ENCODE measurements at places on chromosomes 1 and 21.

- DNase-seq = no peak
Measured at GRCh38 chr1:107952989-107953388, 12.0 kb downstream of the VAV3 start.

GRCh38 chr1:9838946-9839345, 15.2 kb upstream of the CLSTN1 start:
- DNase-seq = no peak

- no peak for DNase-seq
Measured at GRCh38 chr1:50348449-50349241, 74.6 kb downstream of the DMRTA2 start.

- no peak for DNase-seq
Measured at GRCh38 chr1:72827278-72827677, 544.9 kb upstream of the NEGR1 start.

- DNase-seq = no peak
Measured at GRCh38 chr21:39502631-39503030, 50.9 kb downstream of the SH3BGR start.

DNA sequence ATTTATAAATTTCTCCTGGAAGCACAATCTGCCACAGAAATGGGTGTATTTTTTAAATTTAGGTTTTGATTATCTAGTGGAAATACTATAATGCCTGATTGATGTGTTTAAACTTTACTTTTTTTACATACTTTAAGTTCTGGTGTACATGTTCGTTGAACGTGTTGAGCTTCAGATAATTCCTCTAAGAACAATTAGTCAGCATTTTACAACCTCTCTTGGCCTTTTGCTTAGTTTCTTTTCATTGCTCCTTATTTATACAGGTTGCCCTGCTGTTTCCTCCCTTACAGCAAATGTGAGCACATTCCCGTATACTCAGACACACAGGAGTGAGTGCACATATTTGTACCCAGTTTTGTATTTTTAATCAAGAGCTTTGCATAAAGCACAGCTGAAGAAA, 1038.9 kb downstream of the BRINP3 start:
- no peak for DNase-seq

DNA sequence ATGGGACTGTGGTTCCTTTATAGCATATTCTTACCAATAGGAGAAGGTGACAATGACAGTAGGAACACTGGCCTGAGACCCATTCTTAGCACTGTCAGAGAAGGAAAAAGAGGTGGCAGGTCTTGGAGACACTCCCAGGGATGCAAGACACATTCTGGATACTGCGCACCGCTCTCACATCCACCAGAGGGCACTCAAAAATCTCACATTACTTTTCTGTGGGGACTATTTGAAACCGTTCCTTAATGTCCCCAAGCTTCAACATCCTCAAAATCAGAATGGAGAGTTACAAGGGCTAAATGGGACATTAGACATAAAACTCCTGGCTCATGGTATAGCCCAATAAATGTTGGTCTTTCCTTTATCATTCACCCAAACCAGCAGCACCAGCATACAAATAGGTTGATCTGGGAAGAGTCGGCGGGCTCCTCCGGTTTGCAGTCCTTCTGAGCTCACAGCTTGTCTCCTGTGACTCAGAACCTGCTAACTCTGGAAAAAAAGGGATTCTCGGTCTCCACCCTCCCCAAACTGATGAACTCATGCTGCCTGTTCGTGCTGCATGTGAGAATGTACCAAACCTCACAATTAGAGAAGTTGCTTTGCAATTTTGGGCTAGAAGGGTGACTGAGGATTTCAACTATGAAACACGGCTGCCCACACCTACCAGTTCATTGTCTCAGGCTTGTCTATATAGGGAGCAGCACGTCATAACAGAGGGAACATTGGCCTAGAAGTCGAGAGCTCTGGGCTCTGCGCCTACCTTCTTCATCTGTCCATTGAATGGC, 40.2 kb downstream of the IL12RB2 start:
- DNase-seq = no peak

DNA sequence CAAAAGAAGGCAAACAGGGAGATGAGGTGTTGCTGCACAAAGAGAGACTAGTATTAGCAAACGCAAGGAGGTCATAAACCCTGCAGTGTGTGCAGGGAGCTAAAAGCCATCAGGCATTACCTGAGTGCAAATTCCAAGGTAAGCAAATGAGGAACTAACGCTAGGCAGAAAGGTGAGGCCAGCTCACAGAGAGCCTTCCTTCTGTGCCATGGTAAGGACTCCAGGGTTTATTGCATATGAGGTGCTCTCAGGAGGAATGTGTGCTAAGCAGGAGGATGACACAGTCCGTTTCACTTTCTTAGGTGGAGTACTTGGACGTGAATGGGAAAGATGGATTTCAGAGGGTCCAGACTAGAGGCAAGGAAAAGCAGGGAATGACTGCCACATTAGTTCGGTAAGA, 44.6 kb upstream of the MYBPHL start:
- no peak for DNase-seq

DNA sequence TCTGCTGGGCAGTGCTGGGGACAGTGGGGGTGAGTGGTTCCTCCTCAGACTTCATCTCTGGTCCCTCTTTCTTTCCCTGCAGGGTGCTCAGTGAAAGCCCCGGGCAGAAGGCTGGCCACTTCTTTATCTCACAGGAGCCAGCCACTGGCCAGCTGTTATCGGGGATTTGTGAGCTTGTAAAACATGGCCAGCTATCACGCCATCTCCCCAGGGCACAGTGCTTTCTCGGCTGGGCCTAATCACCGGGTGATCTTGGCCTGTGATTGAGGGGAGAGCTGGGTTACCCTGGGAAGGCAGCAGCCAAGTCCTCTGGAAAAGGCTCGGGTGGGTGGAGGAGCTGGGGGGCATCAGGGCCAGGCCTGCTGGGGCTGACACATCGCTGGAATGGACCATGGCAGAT, 83.0 kb downstream of the IGSF21 start:
- DNase-seq = no peak

GRCh38 chr1:242002510-242002909, 3.6 kb upstream of the MAP1LC3C start:
- DNase-seq = no peak

DNA sequence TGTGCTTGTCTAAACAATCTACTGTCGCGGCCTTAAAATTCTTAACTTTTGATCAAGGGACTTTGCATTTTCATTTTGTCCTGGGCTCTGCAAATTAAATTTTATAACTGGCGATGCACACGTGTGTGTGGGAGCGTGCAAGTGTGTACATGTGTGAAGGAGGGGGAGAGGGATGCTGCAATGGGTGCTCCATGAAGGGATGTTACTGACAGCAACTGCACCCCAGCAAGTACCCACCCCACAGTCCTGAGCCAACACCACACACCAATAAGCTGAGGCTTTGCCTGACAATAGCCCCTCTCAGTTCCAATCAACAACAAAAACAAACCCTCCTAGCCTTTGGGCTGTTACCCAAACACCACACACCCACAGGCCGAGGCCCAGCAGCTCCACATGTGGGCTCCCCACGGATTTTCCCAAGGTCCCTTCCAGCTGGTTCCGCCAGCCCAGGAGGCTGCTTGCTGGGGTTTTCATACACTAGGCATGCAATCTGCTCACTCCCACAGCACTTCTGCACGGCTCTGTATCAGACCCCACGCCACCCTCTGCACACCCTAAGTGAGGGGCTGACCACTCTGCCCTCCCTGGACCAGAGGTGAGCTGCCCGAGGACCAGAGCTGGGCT, 32.8 kb upstream of the IFFO2 start:
- DNase-seq = no peak

- no peak for DNase-seq
Measured at GRCh38 chr1:155970531-155971167, 7.7 kb downstream of the ARHGEF2 start.

DNA sequence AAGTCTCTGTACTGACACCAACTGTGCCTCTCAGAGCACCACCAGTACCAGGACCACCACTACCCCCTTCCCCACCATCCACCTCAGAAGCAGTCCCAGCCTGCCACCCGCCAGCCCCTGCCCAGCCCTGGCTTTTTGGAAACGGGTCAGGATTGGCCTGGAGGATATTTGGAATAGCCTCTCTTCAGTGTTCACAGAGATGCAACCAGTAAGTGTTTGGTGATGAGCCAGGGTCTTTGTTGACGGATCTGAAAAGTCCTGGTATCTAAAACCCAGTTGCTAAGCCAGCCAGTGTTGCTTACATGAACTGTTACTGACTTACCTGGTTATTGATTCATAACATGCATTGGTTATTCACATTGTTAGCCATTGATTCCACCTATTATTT, 1.1 kb downstream of the C1orf56 start:
- DNase-seq = no peak

DNA sequence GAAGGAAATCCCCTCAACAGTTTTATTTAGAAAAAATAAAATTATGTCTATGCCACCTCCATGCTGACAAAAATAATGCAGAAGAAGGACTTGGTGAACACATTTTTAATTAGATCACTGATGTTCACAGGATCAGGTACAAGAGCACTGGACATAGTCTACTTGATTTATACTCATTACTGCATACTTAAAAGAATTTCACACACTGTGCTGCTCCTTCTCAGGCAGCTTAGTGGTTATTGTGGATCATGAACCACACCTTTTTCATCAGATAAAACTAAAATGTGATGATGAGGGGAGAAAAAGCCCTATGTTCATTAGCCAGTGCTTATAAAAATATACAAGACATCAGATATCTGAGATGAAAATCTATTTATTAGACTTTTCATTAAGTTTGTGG, 103.3 kb upstream of the DPH5 start:
- DNase-seq = no peak

DNA sequence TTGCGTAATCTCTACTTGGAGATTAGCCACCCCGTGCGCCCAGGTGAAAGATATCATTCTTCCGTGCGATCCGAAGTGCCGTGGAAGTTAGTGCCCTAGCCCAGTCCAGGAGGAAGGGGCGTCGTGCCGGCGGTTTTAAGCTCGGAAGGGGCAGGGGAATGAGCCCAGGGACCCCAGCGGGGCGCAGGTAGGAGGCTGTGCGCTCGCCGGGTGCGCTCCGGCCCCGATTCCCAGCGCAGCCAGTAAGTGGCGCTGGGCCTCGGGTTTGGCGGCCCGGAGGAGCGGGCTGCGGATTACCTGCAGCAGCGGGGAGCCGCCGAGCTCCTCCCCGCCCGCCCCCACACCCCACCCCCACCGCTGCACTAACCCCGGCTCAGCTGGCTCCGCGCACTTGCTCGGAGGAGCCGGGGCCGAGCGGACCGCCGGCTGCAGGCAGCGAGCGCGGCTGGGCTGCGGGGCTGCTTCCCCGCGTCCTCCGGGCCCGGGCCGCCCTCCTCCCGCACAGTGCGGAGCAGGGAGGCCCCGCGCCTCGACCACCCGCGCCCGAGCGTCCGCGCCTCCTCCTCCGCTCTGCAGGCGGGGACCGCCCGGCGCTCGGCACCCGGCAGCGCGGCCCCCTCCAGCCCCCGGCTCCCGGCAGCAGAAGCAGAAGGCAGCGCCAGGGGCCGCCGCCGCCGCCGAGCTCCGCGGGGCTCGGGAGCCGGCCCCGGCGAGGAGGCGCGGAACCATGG, at the start of gene RYR2:
RYR2 (plus strand) TSS at position 390 of the 731 bp plus-strand sequence; CDS start at position 728, 338 bp downstream.
- DNase-seq = no peak

DNA sequence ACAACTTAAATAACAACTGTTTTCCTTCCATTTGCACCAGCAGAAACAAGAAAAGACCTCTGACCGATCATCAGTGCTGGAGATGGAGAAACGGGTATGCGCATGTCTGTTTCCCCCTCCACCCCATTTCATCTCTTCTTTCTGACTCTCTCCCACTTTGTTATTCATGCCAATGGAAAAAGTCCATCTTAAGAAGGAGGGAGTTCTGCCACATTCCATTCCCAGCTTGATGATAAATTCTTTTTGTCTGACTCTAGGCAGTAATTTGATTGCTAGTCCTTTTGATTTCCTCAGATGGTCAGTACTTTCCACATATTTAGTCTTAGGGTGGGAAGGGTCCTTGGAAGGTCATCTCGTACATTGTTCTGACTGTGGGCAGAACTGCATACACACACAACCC, 142.5 kb downstream of the SYT2 start:
- no peak for DNase-seq

GRCh38 chr1:162035241-162035640, 11.6 kb upstream of the OLFML2B start:
- no peak for DNase-seq

Measured in cerebellar nuclear complex (tissue), 1 donor.